Ecto neural progenitor cell (in vitro differentiated cells): ENCODE measurements at places on chromosomes 13 and 19.

- DNase-seq: no peak
Measured at GRCh38 chr13:30416471-30416870, 5.8 kb upstream of the UBE2L5 start.

- no peak for DNase-seq
Measured at GRCh38 chr13:51297556-51297955, 41.9 kb upstream of the SERPINE3 start.

GRCh38 chr13:39297664-39298171 is 259.5 kb downstream of the NHLRC3 start:
- DNase-seq: no peak

GRCh38 chr13:114166381-114167131 is 12.5 kb upstream of the CFAP97D2 start:
- no peak for DNase-seq

GRCh38 chr13:51828730-51829567 is 16.0 kb downstream of the TMEM272 start:
- no peak for DNase-seq

GRCh38 chr13:109626386-109627171 is 159.8 kb downstream of the IRS2 start:
- no peak for DNase-seq

- no peak for DNase-seq
Measured at GRCh38 chr13:34914416-34914815, 27.7 kb upstream of the NBEA start.

DNA sequence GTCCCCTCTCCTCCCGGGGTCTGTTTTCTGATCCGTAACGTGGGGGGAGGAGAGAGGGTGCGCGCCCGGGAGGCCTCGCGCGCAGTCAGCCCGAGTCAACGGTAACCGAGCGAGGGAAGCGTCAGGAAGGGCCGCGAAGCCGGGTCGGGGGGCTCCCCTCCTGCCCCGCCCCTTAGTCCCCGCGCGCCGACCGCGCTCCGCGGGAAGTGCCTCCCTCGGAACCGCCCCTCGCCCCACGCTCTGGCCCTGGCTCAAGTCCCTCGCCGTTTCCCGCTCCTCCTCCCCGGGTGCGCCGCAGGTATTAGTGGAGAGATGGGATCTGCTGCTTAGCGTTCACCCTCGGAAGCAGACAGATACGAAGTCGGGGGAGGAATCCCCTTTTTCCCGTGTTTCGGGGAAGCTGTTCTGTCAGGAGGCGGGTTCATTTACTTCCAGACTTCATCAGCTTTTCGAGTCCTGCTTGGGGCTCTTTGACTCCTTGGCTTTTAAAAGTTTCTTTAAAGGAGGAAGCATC is 770 bp downstream of the HNRNPM start:
- peak; percentile 69 for DNase-seq

DNA sequence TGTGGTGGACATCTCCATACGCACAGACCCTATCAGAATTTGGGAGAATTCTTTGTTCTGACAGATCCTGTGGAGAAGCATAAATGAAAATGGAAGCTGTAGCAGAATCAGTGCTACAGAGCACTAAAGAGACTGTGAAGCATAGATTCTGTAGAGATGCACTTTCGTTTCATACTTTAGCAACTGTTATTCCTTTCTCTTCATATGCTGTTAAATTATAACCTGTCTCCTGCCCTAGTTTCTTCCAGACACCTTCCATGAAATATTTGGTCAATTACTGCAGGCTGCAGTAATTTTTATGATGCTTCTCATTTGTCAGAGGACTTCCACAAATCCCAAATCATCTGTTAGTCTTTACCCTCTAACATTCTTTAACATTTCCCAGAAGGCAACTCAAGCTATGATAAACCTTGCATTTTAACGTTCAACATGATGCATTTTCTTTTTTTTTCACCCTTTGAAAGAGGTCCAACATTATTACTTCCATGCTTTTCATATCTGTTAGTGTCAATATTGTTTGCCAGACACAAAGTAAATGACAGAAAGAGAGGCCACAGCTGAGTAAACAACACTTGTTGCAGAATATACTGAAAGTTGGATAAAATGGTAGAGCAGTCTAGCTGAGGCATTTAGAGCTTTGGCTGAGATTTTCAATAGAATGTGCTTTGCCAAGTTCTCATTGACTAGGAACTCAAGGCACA is 412.7 kb downstream of the LMO7 start:
- DNase-seq: no peak

- DNase-seq: no peak
Measured at GRCh38 chr13:113759525-113760137, 605 bp downstream of the TMEM255B start.

DNA sequence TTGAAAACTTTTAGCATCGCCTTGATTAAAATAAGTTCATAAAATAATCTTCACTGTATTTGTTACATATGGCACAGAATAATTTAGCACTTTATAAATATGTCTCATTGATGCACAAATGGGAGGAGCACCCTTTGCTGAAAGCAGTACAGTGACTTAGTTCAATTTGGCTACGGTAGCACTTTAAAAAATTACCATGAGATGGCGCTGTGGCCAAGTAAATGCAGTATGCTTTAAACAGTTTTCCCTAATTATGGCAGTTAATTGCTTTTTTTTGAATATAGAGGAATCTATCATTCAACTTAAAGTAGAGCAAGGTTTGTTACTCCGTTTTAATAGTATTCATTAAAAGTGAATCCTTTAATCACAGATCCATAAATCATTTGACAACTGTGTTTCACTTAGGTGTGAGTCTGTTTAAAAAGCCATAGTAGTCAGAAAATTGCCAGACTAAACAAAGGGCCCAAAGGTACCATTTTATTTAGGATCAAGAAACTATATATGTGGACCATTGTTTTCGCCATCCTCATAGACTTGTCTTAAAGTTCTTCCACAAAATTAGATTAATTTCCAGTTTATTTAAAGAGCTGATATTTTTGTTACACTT is 34.7 kb upstream of the ESD start:
- no peak for DNase-seq

- no peak for DNase-seq
Measured at GRCh38 chr13:50911081-50911631, 1.6 kb downstream of the RNASEH2B start.

GRCh38 chr19:38736413-38737280 is 7.6 kb downstream of the CAPN12 start:
- peak; percentile 74 for DNase-seq

GRCh38 chr13:95447814-95448213 is 104.7 kb upstream of the CLDN10 start:
- DNase-seq: no peak

GRCh38 chr19:49425922-49426592 is 869 bp downstream of the GFY start:
- DNase-seq: peak; percentile 78
